ENCODE measurements at places on chromosomes 12 and 14.

- no peak for DNase-seq
These were observed 73.2 kb downstream of the TTC6 start for GRCh38 chr14:37668646-37669045.

DNA sequence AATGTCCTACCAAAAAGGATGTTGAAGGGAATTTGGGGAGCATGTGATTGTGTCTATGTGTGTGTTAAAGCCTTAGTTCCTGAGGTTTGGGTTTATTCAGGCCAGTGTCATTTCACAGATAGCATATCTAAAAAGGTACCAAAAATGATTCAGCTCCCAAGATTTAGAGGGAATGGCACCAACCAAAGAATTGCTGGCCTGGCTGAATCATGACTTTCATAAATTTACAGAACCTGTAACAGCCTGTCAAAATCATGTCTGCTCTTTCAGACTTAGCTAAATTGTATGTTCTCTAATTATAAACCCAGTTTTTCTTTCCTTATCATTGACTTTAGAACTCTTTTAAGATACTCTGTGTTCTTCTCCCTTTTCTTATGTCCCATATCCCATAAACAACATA lies 231.5 kb downstream of the NUBPL start:
- no peak for DNase-seq

GRCh38 chr12:130013771-130014484 lies 110.1 kb upstream of the TMEM132D start:
- peak; percentile 55 for DNase-seq

DNA sequence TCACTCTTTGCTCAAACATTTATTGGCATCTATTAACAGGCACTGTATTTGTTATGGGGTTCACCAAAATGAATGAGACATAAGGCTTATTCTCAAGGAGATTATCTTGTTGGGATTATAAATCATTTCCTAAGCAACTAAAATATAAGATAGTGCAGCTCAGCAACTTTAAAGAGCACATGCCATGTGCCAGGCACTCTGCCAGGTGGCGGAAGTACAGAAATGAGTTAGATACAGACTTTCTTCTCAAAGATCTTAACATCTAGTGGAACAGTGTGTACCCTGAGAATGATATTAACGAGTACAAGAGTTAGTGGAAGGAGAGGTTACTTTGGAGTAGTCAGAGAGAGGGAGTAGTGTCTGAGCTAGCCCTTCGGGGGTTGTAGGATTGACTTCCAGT lies 28.4 kb upstream of the TOMM20L start:
- no peak for DNase-seq

DNA sequence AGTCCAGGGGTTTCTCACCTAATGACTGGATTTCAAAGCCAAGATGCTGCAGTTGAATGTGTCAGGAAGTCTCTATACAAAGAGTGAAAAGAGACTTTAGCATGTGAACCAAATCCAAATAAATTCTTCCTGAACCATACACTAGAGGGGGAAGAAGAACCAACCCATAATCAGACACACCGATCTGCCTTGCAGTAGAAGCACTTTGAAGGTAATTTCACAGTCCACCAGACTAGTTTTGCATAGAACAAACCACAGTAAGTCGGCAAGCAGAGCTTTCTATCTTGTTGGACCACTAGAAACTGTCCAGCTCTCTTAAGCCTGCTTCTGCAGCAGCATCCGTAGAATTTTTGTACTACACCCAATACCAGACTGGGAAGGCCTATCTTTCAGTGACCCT lies 39.3 kb downstream of the FIGNL2 start:
- DNase-seq = no peak

GRCh38 chr12:29750131-29750927 lies 33.4 kb downstream of the TMTC1 start:
- no peak for DNase-seq

DNA sequence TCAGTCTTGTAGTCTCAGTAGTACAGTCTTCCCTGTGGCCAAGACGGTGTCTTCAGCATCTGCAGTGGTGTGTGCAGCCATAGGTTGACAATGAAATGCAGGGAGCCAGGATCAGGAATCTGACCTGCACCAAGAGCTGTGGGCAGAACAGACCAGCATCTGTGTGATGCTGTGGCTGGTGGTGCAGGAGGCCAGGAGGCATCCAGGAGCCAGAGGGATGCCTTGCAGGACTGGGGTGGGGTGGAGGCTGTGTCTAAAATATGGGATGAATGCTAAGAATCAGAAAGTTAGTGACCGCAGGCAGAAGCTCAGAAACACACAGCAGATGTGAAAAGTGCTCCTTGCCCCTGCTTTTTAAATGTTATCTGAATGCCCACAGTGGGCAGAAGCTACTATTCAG lies 209.7 kb downstream of the CACNA1C start:
- DNase-seq = no peak

DNA sequence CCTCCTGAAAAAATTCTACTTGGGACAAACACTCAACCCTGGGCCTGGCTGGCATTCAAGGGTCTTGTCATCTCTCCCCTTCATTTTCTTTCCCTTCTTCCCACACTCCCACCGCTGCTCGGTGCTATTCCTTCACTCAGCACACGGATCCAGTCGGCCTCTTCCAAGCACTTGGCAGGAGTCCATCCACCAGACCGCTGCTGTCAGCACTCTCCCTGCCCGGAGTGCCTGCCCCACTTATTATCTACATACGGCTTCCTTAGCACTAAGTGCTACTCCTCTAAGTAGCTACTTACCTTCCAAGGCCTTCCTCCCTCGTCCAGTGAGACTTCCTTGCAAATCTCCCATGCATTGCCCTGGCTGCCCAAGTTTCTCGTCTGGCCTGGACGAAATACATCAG lies 29.8 kb downstream of the CALM1 start:
- DNase-seq = no peak

DNA sequence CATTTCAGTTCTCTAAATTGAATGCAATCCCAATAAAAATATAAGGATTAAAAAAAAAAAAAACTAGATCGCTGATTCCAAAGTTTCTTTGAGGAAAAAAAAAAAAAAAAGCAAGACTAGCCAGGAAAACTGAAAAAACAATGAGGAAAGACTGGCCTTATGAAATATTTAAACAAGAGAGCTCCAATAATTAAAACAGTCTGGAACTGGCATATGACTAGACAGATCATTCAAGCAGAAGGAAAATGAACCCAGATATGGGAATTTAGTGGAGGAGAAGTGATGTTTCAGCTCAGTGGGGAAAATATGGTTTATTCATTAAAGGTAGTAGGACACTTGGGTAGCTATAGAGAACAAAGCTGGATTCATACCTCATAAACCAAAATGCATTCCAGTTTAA lies 42.0 kb upstream of the TBC1D15 start:
- DNase-seq = no peak

Data from D721Med (cell line).